ENCODE measurements at places on chromosomes 4 and X.

GRCh38 chr4:100019821-100020220 is 69.7 kb upstream of the H2AZ1 start:
- DNase-seq = no peak

DNA sequence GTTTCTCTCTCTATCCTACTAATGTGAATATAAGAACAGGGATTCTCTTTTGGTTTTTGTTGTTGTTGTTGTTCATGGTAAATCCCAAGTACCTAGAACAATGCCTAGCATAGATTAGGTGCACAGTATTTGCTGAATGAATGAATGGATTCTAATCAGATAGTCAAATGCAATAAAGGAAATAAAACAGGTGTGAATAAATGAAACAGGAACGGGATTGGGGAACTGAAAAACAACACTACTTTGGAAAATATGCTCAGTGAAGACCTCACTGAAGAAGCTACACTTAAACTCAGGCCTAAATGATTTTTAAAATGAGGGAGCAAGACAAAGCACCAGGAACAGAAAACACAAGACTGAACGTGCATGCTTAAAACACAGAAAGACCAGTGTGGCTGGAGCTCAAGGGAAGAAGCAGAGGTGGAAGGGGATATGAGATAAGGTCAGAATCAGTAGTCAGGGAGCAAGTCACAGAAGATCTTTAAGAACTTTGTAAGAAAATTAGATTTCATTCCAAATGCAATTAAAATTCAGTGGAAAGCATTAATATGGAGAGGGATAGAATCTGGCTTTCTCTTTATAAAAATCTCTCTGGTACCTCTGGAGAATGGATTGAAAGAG is 144.7 kb downstream of the ZAR1 start:
- no peak for DNase-seq

- DNase-seq = no peak
Measured at GRCh38 chr4:140944199-140944515, 188.0 kb upstream of the TBC1D9 start.

DNA sequence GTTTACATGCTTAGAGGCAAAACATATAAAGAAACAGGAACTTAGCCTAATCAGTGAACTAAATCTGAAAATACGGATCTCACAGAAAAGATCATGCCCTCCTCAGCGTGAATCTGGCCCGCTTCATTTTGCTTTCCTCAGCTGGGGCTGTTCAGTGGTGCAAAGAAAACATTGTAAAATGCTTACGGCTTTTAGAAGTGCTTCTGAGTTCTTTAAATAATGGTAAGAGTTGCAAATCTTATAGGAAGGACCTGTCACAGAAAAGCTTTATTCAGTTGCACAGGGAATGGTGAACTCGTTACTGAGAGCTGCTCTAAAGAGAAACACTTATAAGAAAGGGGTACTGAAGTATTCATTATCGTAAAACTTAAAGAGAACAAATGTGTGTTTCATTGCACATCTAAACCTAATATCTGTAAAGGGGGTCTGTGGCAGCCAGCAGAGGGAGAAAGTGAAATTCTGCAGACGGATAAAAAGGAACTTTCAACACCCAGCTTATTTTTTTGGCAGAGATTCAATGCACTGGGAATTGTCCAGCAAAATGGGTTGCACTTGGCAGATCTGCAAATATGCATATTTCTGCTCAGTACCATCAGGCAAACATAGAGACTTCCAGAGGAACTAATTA is 139.2 kb upstream of the ANK2 start:
- no peak for DNase-seq

DNA sequence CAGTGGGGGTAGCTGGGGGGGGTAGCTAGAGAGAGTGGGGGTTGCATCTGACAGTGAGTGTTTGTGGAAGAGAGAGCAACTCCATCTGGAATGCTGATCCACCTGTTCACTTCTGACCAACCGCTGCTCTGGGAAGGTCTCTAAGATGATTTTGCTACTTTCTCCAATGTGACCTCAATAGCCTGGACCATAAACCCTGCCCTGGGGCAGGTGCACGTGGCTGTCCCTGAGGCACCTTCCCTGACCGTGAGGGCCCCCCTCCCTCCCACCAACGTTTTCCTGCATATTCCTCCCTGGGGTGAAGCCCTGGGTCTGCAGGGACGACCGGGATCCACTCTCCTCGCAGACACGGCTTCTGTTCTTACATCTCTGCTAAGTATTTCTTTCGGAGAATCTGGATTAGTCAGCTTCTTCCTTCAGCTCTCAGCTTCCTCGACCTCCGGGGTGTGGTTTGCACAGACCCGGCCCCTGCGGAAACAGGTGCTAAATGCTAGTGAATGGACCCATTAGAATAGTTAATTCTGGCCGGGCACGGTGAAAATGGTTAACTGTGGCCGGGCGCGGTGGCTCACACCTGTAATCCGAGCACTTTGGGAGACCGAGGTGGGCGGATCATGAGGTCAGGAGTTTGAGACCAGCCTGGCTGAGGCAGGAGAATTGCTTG is 21.4 kb upstream of the PLCXD1 start:
- no peak for DNase-seq

- DNase-seq = no peak
Measured at GRCh38 chr4:71709961-71710360, 73.9 kb downstream of the GC start.

DNA sequence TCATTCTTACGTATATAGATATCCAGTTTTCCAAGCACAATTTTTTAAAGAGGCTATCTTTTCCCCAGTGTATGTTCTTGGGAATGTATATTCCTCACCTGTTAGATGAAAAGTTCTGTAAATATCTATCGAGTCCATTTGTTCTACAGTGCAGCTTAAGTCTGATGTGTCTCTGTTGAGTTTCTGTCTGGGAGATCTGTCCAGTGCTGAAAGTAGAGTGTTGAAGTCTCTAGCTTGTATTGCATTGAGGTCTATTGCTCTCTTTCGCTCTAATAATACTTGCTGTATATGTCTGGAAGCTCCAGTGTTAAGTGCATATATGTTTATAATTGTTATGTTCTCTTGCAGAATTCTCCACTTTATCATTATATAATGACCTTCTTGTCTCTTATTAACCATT is 373.1 kb downstream of the PPARGC1A start:
- DNase-seq = no peak

GRCh38 chrX:17081968-17082367 is 135.5 kb downstream of the REPS2 start:
- no peak for DNase-seq

DNA sequence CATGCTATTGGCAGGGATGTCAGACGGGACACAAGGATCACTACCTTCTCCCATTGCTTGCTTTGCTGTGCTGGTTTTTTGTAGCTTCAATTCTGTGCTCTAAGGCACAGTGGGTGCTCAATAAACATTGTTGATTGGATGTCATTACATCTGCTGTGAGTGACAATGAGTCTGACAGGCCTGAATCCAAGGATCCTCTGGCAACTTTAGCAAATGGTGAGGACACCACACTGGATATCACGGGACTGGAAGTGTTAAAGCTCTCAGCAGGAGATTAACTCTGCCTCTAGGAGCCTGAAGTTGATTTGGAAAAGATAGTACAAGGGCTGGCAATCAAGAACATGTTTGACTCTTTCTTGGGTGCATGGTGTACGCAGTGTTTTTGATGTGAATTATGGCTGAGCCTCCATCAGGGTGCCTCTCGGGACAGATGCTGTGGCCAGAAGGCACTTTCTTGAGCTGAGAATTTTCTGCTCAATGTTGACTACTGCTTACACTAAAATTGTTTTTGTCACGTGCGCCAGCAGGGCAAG is 217.9 kb downstream of the ARAP2 start:
- no peak for DNase-seq

DNA sequence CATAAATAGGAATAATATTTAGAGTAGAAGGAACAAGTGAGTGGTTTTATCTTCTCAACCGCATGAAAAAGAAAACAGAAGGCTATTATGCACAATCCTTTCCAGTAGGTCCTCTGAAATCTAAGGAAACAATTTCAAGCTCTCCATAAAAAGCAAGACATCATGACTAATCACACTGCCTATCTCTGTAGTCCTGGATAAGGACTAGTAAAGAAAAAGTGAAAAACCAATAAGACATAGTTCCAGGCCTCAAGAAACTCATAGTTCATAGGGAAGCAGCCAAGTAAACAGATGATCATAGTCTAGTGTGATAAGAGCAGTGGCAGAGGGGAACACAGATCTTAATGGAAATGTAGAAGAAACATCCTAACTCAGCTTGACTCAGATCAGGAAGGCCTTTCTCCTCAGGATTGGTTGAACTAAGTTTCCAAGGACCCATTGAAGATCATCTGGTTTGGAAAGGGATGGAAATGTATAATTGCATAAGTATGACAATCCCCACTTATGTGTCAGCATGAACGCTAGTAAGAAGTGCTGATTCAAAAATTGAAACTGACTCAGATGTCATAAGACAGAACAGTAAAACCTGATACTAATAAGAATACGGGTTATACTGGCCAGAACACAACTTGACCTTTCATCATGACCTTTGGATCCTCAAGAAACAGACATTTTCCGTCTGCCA is 155.3 kb downstream of the GRIA3 start:
- DNase-seq = no peak
